ENCODE measurements at places on chromosomes 3 and 15.

DNA sequence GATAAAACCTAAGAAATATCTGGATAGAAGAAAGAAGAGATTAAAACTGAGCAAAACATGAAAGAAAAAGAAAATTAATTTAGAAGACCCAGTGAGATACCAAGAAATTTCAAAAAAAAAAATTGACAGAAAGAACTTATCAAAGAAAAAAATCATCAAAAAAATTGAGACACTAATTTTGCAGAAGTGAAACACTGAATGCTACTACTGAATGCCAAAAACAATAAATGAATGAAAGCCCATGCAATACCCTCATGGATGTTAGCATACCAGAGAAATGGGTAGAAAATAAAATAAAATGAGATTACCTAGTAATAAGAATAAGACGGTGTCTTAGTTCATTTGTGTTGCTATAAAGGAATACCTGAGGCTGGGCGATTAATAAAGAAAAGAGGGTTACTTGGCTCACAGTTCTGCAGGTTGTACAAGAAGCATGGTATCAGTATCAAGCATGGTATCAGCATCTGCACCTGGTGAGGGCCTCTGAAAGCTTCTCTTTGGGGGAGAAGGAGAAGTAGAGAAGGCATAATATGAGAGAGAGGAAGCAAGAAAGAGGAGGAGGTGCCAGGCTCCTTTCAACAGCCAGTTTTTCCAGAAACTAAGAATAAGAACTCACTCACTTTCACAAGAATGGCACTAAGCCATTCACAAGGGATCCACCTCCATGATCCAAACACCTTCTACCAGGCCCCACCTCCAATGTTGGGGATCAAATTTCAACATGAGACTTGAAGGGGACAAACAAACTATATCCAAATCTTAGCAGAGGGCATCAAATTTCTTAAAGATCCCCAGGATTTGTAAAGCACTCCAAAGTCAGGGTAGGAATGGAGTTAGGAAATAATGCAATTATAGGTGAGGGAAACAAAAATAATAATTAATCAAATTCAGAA is 73.2 kb downstream of the BTLA start:
- DNase-seq: no peak

- DNase-seq: no peak
These were observed 96.5 kb upstream of the DNAJC19 start for GRCh38 chr3:181086011-181086410.

GRCh38 chr3:45590822-45591546 is 3.6 kb upstream of the LIMD1 start:
- DNase-seq: no peak

DNA sequence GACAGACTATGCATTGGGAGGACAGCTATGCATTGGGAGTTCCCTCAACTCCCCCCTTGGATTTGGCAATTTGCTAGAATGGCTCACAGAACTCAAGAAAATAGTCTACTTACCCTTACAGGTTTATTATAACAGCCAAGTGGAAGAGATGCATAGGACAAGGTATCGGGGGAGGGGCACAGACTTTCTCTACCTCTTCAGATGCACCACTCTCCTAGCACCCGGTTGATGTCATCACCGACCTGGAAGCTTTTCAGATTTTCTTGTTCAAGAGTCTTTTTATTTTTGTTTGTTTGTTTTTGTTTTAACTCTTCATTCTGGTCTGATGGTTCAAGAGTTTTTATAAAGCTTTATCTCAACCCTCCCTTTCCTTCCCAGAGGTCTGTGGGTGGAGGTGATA is 20.7 kb upstream of the ADAMTS9 start:
- no peak for DNase-seq

GRCh38 chr3:58116161-58116955 is 94.4 kb downstream of the DNASE1L3 start:
- DNase-seq: no peak

DNA sequence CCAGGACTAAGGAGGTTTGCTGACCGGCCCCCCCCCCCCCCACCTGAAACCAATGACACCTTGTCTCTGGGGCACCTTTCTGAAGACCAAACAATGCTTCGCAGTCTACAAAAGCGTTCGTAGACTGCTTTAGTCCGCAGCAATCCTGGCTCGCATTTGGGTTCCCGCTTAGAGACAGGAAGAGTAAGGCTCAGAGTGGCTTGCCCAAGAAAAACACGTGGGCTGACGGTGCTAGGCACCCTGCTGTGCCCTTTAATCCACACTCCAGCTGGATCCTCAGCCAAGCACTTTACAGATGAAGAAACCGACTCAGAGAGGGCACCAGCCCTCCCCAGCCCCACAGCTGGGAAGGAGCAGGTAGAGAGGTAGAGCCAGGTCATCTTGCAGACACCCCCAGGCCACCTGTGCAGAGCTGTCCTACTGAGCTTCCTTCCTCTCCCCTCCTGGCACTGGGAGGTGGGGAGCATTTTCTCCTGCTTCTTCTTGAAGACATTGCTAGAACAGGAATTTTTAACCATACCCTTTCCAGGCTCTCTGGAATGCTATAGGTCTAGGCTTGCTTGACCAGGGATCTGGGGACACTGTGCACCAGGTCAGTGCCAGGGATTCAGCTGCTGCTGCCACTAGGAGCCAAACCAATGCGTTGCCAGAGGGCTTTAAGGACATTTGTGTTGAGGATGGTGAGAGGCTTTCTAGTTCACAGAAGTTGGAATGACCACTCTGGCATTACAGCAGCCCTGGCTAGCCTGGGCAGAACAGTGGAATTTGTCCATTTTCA is 1.0 kb upstream of the KLF15 start:
- no peak for DNase-seq

- DNase-seq: no peak
These were observed 11.3 kb upstream of the NMNAT3 start for GRCh38 chr3:139689122-139689521.

GRCh38 chr3:82085356-82085755 is 323.9 kb upstream of the GBE1 start:
- DNase-seq: no peak

DNA sequence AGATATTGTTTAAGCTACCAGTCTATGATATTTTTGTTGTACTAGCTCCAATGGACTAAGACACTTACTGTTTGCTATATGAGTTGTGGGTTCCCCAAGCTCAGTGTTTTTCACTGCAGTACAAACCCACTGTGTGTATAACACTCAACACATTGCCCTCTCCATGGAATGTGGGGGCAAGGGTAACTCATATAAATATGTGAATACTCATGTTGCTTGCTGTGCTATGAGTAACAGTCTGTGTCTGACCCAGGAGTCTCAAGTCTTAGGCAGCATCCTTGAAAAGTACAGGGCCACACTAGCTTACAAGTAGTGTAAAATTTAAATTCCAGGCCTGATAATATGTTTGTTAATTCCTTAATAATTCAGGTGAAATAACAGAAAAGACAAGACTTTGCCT is 22.5 kb upstream of the CNTN3 start:
- no peak for DNase-seq

- DNase-seq: no peak
These were observed 87.1 kb downstream of the WDR76 start for GRCh38 chr15:43913941-43914340.

- no peak for DNase-seq
These were observed 48.9 kb downstream of the PTH1R start for GRCh38 chr3:46926447-46926846.

- no peak for DNase-seq
These were observed 322.2 kb upstream of the SEMA6D start for GRCh38 chr15:47395076-47395475.

GRCh38 chr3:1117843-1118473 is 25.1 kb downstream of the CNTN6 start:
- no peak for DNase-seq

GRCh38 chr3:154428286-154429206 is 1.4 kb downstream of the GPR149 start:
- no peak for DNase-seq

DNA sequence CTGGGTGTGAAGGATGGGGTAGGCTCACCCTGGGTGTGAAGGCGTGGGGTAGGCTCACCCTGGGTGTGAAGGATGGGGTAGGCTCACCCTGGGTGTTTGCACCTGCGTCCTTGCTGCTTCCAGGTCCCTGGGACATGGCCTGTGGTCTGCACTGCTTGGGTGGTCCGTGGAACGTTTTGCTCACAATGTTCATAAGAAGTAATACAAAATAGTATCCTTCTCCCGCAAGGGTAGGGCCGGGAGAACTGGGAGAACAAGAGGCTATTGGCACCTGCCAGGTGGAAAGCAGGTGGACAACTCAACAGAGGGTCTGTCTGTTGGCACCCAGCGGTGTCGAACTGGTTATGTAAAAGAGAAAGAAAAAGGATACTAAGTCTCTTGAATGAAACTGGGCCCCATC is 17.0 kb upstream of the PCSK6 start:
- no peak for DNase-seq

GRCh38 chr3:14439501-14440167 is 37.2 kb downstream of the SLC6A6 start:
- no peak for DNase-seq

- DNase-seq: peak; percentile 97
These were observed 539 bp upstream of the LAMB2 start for GRCh38 chr3:49133226-49133951.

GRCh38 chr15:29696950-29697738 is 125.1 kb downstream of the TJP1 start:
- DNase-seq: no peak

GRCh38 chr3:78174821-78175220 is 1134.9 kb downstream of the ROBO2 start:
- no peak for DNase-seq

DNA sequence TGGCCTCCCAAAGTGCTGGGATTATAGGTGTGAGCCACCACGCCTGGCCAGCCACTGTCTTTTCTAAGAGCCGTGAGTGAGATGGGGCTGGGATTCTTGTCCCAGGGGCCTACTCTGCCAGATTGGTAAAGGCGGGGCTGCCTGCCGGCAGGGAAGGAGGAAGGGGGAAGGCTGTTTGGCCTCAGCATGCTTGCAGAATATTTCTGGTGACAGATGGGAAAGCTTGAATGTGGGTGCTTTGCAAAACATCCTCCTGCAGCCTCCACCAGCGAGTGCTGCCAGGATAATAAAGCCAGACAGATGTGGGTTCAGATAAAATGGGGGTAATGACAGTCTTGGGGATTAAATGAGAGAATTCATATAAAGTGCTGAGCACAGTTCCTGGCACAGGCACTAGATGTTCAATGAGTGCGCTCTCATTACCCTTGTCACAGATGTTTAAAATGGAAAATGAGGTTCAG is 19.8 kb upstream of the ACOX2 start:
- DNase-seq: no peak

GRCh38 chr15:68654786-68655560 is 76.2 kb downstream of the CORO2B start:
- DNase-seq: no peak

GRCh38 chr3:139239550-139239949 is 104.3 kb upstream of the MRPS22 start:
- DNase-seq: no peak

- DNase-seq: no peak
These were observed 245.9 kb upstream of the TOPAZ1 start for GRCh38 chr3:43995547-43996378.

DNA sequence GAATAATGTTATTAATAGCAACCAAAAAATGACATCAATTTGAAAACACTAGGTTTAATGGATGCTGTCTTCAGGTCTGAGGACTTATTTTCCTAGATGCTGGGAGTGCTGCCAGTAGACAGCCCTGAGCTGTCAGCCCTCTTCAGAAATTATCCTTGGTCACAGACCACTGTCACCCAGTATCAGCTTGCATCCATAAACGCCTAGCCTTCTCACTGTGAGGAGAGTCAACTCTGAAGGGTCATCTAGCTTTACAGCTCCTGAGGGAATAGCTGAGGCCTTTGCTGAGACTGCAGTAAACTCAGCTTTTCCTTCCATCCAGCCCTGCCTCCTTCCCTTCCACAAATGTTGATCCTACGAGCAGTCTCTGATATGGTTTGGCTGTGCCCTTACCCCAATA is 19.4 kb upstream of the MNS1 start:
- DNase-seq: no peak

- DNase-seq: no peak
These were observed 824.1 kb downstream of the FHIT start for GRCh38 chr3:60427109-60427508.

DNA sequence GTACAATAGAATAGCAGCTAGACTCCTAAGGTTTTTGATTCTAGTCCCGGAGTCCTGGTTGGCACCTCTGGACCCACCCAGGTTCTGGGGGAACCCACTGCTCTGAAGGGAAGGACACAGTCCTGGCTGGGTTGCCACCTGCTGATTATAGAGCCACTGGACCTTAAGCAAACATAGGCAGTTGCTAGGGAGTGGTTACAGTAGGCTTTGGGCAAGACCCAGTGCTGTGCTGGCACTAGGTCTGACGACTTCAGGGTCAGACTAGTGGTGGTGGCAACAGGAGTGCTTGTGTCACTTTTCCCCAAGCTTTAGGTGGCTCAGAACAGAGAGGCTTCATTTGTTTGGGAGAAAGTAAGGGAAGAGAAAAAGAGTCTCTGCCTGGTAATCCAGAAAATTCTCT is 109.8 kb upstream of the C3orf80 start:
- no peak for DNase-seq

- no peak for DNase-seq
These were observed 4.3 kb downstream of the SNTN start for GRCh38 chr3:63656786-63657185.

DNA sequence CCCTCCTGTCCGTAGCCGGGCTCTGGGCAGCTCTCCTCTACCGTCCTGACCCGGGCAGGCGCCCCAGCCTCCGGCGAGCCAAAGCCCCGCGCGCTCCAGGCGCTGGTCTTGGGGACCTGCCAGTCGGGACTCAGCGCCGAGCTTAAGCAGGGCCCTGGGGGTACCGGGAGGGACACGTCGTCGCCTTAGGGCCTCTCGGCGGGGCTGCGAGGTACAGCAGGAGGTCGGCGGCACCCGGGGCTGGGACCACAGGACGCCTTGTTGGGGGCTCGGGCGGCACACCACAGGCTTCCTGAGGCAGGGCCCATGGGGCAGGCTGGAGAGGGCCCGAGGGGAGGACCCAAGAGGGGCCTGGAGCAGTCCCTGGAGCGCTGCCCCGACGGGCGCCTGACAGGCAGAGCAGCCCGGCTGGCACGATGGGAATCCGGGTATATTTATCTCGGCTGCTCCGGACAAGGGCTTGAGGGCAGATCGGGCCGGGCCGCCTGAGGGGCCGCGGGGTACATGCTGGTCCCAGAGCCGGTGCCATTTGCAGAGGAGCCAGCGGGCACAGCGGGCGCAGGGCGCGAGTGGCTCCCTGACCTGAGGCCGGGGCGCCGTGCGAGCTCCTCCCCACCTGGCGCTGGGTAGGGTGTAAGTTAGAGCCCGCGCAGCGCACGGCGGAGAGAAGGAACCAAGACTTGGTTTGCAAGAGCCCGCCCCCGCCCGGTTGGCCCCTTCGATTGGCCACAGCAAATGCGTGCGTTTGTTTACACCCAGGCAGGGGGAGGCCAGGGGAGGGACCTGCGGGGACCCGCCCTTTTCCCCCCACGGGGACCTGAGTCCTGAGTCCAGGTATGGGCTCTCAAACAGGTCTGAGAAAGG is 574 bp downstream of the SLC38A3 start:
- DNase-seq: no peak

DNA sequence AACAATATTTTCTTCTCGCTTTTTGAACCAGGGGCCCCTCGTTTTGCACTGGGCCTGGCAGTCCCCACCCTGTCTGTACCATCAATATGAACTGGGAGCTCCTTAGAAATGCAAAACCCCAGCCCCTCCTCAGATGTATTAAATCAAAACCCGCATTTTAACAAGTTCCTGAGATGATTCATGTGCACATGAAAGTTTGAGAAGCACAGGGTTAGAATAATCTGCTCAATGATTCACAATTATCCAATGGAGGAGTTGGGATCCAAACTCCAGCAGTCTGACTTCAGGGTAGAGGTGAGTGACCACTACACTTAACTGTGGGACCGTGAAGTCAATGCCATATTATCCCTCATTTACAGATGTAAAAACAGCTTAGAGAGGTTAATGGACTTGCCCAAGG is 256.4 kb downstream of the IGSF11 start:
- no peak for DNase-seq

- DNase-seq: no peak
These were observed 71.9 kb downstream of the SSR3 start for GRCh38 chr3:156483002-156483401.

Measured in 8988T (cell line).